ENCODE measurements at places on chromosomes 7 and 10. TPM values are rescaled to one million over a fixed set of nuclear protein-coding genes. Genes with fewer than 3 reads are reported as not detected.

MICALL2 gene
- total RNA-seq: 8.7 TPM

HOXA6 gene
- total RNA-seq: 1.9 TPM

GNGT1 gene
- not detected for total RNA-seq

PDE6C gene
- not detected for total RNA-seq

CDCA7L gene
- 41.0 TPM for total RNA-seq

ALOX5 gene
- not detected for total RNA-seq

THSD7A gene
- 15.8 TPM for total RNA-seq

CLRN3 gene
- total RNA-seq: 0.13 TPM

NUTM2A gene
- total RNA-seq: 0.51 TPM
